ENCODE measurements at places on chromosomes 11 and 22.
A peak's percentile ranks its signal among the peaks of the same experiment; 100 is the strongest.

GRCh38 chr11:128310676-128311445 is 276.5 kb downstream of the ETS1 start:
- DNase-seq: no peak

DNA sequence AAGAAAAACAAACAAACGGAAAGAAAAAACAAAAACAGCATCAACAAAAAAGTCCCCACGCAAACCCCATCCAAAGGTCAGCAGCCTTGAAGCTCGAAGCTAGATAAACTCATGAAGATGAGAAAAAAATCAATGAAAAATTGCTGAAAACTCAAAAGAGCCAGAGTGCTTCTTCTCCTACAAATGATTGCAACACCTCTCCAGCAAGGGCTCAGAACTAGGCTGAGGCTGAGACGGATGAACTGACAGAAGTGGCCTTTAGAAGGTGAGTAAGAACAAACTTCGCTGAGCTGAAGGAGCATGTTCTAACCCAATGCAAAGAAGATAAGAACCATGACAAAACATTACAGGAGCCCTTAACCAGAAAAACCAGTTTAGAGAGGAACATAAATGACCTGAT is 18.4 kb upstream of the FTH1 start:
- DNase-seq: no peak

- DNase-seq: no peak
Observed at GRCh38 chr22:49497266-49497665, 330.4 kb downstream of the BRD1 start.

DNA sequence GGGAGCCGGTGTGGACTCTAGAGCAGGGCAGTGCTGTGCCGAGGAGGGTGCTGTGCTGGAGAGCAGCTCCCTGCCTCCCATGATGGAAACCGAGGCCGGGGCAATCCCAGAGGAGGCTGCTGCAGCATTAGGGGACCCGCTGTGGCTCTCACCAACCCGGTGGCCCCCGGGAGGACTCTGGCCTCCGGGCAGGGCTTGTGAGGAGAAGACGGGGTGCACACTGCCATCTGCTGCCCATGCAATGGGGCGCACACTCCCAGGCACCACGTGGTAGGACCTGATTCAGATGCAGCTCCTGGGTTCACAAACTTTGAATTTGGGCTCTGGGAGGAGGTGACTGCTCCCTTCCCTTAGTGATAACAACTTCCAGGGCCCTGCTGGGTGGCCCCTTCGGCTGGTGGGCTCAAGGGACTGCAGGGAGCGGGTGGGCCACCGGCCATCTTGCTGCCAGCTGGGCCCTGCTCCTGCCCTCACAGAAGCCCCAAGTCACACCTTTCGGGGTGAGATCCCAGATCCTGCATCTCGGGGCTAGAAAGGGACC is 93.8 kb upstream of the FGF3 start:
- peak; percentile 50 for DNase-seq

- DNase-seq: no peak
Observed at GRCh38 chr11:69878144-69878883, 59.1 kb upstream of the FGF3 start.

GRCh38 chr11:113974741-113975470 is at the start of gene HTR3A:
TSS of gene HTR3A (plus strand) at chr11:113975108. CDS start at chr11:113975326, 218 bp downstream.
- no peak for DNase-seq

DNA sequence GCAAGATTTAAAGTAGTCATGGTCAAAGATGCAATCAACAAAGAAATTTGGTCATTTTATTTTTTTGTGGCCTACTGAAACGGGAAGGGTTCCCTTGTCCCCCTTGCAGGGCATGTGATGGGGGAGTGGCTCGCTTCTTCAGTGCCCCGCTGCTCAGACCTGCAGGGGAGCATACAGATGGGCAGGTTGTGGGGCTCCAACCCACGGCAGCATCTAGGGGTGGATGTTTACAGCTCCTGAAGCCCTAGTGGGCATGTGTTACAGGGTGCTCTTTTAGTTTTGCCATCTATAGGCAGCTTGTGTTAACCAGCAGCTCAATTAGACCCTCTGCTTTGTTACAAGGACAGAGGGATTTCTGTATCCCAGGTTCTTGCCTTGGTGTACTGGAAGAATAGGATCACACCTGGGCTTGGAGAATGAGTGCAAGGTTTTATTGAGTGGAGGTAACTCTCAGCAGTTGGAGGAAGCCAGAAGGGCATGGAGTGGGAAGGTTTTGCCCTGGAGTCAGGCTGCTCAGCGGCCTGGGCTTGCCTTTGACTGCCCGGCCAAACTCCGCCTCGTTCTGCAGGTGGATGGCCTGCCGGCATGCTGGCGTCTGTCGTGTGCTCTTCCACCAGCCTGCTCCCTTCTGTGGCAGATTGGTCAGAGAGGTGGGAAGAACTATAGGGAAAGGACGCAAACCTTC is 9.4 kb downstream of the GSTP1 start:
- no peak for DNase-seq

DNA sequence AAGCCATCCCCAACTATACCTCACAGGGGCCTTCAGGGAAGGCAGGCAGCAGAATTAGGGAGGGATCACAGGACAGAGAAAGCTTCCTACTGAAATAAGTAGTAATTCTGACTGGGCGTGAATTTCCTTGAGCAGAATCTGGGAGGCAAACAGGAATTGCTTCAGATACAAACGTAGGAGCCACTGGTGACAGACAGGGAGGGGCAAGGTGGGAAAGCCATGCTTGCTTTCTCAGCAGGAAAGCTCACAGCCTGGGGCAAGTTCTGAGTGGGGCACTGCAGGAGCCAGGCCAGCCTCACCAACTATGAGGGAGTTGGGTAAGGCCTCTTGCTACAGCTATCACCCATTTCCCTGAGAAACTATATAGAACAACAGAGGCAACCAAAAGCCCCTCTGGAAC is 43.6 kb downstream of the ARHGAP32 start:
- DNase-seq: no peak

- no peak for DNase-seq
Observed at GRCh38 chr22:45455621-45456020, 42.1 kb downstream of the RIBC2 start.

GRCh38 chr22:27609451-27609888 is 192.1 kb downstream of the MN1 start:
- DNase-seq: no peak

DNA sequence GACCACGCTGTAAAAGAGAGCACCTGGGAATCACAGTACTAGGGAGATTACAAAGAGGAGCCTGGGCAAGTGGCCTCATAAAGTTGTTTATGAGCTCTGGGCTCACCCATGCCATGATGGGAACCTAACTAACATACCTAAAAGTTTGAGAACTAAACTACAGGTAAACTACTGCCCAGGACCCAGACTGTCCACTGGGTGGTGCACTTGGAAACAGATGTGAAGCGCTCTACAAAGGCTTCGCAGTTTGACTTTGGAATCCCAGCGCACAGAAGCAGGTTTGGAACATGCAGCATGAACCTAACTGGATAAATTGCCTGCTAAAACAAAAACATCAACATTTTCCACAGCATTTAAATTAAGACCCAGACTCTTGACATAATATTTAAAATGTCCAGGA is 418.6 kb downstream of the FAM181B start:
- peak; percentile 44 for DNase-seq

- no peak for DNase-seq
Observed at GRCh38 chr11:86477495-86478155, 102.9 kb downstream of the CCDC81 start.
